ENCODE measurements at places on chromosomes 1 and 21.

DNA sequence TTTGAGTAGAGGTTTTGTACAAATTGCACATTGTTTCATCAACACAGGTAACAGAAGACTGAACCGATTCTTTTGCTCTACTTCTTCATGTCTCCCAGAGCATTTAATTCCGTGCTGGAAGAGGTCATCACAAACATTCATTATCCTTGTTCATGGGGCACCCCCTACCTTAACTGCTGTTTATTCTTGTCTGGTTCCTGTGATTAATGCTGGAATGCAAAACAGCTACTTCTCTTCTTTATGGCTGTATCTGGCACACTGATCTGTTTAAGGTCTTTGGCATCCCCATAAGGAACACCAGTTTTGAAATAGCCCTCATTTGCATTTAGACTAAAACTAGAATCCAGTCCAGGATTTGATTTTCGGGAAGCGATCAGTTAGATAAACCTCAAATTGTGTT lies 42.2 kb downstream of the NTNG1 start:
- no peak for DNase-seq

DNA sequence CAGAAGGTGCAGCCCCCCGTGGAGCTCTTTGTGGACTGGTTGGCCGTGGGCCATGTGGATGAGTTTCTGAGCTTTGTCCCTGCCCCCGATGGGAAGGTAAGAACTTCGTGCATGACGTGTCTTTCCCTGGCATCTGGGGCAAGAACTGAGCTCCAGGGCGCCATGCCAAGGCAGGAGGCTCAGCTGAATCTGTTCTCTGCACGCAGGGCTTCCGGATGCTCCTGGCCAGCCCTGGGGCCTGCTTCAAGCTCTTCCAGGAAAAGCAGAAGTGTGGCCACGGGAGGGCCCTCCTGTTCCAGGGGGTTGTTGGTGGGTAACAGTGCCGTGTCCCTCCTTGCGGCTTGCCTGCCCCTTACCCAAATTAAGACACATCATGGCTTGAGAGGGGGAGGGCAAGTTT lies 27.7 kb downstream of the PADI3 start:
- DNase-seq, result no peak

DNA sequence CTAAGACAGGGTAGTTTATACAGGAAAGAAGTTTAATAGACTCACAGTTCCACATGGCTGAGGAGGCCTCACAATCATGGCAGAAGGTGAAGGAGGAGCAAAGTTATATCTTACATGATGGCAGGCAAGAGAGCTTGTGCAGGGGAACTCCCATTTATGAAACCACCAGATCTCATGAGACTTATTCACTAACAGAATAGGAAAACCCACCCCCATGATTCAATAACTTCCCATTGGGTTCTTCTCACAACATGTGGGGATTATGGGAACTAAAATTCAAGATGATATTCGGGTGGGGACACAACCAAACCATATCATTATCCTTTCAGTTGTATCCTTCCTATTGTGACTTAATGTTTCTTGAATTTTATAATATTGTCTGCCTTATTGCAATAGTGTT lies 13.4 kb upstream of the DDAH1 start:
- no peak for DNase-seq

- no peak for DNase-seq
These were observed 22.7 kb downstream of the UBASH3A start for GRCh38 chr21:42426424-42426823.

DNA sequence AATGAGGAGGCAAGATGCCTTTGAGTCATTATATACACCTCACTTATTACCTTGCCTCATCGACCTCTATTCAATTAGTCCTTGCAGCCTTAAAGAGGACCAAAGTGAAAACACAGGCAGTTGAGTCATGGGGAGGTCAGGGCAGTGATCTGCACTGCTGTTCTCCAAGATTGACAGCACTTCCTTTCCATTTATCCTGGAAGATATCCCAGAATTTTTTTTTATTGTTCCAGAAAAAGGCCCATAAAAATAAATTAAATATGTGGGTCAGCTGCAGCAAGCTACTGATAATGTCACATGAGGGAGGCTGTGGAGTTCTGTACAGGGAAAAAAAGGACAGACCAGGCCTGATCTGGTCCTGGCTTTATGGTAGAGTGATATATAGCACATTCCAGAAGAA lies 33.2 kb upstream of the CDC42BPA start:
- DNase-seq, result no peak

DNA sequence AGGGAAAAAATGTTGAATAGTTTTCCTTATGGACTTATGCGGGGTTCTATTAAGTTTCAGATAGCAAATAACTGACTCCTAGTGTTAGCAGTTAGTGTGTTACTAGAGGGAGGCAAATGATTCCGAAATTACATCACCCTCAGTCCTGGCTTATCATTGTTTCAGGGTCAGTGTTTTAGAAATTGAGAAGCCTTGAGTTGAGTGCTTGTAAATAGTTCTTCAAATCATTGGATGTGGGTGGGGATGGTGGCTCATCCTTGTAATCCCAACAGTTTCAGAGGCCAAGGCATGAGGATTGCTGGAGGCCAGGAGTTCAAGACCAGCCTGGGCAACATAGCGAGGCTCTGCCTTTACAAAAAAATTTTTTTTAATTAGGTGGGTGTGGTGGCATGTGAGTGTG lies 21.3 kb downstream of the SOAT1 start:
- no peak for DNase-seq

DNA sequence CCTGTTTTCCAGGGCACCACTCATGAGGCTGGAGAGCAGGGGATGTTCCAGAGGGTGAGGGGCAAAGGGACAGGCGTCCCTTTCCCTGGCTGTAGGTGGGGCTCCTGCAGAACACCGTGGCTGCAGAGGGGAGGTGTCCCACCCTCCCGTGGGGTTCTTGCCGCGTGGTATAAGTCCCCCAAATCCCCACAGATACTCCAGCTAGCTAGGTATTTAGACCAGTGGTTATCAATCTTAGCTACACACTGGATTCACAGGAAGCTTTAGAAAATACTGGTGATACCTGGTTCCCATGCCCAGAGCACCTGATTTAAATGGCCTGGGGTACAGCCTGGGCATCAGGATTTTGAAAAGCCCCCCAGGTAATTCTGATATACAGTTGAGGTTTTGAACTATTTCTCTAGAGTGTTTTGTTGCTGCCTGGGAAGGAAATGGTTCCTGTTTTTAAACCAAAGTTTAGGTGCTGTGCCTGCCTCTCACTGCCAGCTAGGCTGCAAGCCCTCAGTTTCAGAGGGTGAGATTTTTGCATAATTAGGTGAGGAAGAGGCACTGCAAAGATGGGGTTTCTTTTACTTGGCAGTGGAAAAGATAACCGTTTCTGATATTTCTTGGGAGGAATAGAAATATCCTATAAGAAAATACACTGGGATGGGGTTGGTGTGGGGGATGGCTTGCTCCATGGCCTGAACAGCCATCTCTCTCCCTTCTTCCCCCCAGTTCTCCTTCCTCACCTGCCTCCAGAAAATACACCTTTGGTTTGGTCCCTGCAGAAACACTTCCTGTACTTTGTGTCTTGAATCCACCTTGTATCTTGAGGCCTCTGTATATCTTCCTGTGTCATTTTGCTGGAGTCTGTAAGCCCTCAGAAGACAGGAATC lies 51.7 kb downstream of the RASSF5 start:
- no peak for DNase-seq

DNA sequence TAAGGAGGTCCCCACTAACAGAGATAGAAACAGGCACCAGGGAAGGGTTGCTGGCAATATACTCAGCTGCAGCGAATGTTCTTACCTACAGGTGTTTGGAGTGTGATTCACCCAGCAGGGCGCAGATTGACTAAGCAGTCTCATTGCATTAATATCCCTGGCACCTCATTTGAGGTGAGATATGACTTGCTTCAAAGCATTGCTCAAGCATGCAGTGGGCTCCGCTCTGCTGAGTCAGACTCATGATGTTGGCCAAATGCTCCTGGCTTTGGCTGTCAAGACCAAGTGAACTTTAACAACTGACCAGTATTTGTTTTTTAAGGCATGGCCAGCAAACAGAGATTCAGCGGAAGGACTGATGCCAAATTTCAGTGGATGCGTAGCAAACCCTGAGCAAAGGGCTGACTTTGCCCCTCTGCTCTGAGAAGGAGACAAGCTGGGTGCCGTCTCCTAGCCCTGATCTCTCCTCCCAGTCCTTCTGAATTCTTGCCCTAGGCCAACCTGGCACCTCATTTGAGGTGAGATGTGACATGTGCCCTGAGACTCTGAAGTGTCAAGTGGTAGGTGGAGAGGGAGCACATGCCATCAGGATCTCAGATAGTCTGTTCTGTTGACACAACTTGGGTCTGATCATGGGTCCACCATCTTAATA lies 187.1 kb upstream of the COA6 start:
- DNase-seq, result no peak

DNA sequence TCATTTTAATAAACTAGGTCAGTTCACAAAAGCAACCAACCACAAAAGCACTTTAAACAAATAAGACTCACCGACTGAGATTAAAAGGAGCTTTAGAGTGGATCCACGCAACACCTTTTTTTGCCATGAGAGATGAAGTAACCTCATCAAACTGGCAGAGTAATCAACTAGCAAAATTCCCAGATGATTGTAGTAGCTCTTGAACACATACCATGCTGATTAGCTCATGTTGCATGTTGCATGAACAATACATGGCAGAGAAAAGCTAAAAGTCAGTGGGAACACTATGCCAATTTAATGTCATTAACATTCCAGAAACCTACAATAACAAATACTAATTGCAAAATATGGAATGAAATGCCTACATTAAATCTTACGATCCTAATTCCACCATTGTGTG lies 4.1 kb downstream of the WARS2 start:
- DNase-seq, result no peak

GRCh38 chr1:181424786-181425403 lies 58.4 kb upstream of the CACNA1E start:
- DNase-seq, result peak; percentile 47

- no peak for DNase-seq
These were observed 30.7 kb downstream of the DMBX1 start for GRCh38 chr1:46520063-46520911.

Measured in stimulated activated CD8-positive, alpha-beta memory T cell treated with anti-CD3 and anti-CD28 coated beads, Interleukin-4, amount 100 ng/mL, for 4 hours (primary cell).